ENCODE measurements at places on chromosomes 4 and X.

DNA sequence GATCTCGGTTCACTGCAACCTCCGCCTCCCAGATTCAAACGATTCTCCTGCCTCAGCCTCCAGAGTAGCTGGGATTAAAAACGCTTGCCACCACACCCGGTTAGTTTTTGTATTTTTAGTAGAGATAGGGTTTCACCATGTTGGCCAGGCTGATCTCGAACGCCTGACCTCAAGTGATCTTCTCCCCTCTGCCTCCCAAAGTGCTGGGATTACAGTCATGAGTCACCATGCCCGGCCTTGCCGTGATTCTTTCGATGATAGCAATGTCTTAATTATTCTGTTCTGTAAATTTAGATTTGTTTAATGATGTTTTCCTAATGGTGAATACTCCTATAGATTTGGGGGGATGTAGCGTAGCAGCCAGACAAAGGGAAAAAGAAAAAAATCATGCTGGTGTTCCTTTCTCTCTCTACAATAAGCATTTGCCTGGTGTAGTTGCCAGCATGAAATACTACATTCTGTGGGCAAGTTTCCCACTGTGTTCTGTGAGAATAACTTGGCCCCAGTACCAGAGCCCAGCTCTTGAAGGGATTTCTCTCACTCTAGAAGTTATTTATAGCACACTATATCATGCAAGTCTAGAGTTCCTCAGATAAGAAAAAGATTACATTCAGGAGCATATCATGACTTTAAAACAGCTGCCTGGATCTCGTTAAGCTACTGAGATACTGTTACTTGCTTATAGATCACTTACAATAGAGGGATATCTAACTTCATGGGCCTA lies 15.4 kb downstream of the NIPAL1 start:
- DNase-seq: no peak

- DNase-seq: peak; percentile 26
Measured at GRCh38 chr4:151324752-151325110, 674 bp downstream of the SH3D19 start.

- no peak for DNase-seq
Measured at GRCh38 chr4:105088110-105088879, 58.4 kb upstream of the TET2 start.

DNA sequence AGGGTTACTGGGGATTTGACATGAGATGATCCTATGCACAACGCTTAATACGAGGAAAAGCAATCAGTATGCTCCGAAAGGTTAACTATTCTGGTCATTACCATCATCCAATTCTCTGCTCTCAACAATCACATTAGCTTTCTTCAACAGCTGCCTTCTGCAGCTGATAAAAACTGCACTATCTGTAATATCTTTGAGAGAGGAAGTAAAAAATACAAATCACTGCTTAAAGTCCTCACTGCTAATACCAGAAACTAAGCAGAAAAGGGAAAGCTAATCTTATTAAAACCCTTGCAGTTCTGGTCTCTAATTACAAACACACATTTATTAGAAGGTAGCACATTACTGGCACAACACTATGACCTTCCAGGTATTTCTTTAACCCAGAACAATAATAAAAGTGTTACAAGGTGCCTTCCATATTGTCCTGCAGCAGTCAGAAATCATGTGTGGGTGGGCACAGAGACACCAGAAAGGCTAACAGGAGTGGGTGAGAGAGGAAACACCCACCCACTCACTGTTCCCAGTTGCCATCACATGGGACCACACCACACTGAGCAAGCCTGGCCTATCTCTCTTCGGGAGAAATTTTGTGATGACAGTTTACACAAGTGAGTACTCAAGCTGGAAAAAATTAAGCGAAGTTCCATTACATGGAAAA lies 71.0 kb downstream of the RELL1 start:
- DNase-seq: no peak

GRCh38 chrX:72028701-72029470 lies 102.8 kb downstream of the RTL5 start:
- no peak for DNase-seq

DNA sequence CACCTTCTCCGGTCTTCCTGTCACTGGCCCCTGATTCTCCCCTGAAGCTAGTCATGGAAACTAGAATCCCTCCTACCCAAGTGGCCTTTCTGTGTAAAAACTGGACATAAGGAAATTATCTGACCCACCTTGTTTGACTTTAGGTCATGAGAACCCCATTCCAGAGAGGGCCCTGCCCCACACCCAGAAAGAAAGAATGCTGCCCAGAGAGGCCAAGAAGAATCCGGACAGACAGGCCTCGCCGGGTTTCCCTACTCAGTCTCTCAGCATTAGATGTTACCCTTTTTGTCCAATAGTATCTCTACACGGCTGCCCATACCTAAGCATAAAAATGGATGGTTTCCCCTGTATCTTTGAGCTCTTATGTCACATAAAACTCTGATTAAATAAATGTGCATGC lies 83.3 kb upstream of the HELT start:
- DNase-seq: no peak

DNA sequence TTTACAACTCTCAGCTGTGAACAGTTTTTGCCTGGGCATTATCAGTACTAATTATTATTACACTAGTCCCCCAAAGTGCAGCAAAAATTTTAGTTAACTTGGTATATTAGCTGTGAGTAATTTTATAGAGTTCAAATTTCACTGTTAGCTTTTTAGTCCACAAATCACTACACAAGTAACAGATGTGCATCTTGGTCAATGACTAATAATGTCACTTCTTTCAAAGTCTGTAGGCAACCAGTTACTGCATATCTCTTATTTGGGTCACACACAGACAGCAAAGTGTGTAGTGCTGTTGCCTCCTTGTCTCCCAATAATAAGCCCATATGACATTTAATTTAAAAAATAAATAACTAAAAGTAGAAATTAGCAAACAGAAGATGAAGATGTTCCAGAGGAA lies 159.9 kb downstream of the SCFD2 start:
- DNase-seq: no peak
